Suprapubic skin (tissue), 4 donors: ENCODE measurements at places on chromosomes 12 and 14. TPM values are rescaled to one million over a fixed set of nuclear protein-coding genes. Genes with fewer than 3 reads are reported as not detected.

GRCh38 chr14:40280652-40281051 lies 848.4 kb upstream of the FBXO33 start:
- no peaks in the 10 kb centered on the region for H3K36me3 ChIP-seq
- H3K27ac ChIP-seq: no peak overlapping the region
- H3K4me3 ChIP-seq: no peak overlapping the region

DNA sequence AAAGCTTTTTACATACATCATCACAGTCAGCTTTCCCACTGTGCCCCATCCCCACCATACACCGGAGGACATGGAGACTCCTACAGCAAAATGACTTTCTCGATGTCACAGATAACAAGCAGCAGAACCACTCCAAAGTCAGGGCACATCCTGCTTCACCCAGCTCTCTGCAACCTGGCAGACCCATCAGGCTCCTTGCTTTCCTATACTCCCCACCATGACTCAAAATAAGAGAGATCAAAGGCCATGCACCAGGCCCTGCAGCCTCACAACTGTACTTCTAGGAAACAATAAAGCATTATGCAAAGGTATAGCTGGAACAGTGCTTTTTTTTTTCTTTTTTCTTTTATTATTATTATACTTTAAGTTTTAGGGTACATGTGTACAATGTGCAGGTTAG lies 187.4 kb downstream of the DPF3 start:
- no peak overlapping the region for H3K27ac ChIP-seq
- H3K36me3 ChIP-seq: no peaks in the 10 kb centered on the region
- no peaks in the 10 kb centered on the region for H3K27me3 ChIP-seq
- DNase-seq: no peak

DNA sequence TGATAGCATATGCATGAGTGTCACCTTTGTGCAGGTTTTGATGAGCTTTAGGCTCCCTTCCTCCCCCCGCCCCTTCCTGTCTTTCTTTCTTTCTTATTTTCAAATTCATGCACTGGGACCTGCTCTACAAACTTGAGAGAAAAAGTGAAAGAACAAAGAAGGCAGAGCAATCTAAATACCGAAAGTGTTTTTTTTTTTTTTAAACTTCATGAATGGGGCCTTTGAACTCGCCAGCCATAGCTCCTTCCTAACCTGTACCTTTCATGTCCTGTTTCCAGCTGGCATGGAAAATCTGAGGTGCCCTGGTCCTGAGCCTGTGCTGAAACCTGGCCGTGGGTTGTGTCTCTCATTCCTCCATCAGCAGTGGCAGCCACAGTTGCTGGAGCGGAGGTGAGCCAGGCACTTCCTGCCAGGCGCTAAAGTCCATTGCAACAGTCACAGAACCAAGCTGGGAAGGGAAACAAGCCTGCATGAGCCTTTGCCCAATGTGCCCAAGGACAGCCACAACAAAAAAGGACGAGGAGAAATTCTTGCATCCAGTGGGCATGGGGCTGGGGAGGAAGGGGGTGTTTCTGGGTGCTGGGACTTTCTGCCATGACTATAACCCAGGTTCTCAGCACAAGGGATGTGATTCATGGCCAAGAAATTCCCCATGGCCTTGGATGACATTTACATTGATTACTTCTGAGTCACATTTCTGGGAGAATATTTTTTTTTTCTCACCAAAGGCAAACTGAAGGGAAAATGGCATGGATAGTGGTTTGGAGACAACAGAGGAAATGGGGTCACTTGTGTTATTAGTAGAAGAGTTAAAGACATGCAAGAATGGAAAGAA lies 102.7 kb downstream of the TMEM30B start:
- DNase-seq: no peak
- no peaks in the 10 kb centered on the region for H3K36me3 ChIP-seq
- no peaks in the 10 kb centered on the region for H3K27me3 ChIP-seq
- peaks cover 3% of the 10 kb centered on the region for H3K4me1 ChIP-seq
- peak overlapping the region; percentile 40 for H3K27ac ChIP-seq
- H3K4me3 ChIP-seq: no peak overlapping the region

DNA sequence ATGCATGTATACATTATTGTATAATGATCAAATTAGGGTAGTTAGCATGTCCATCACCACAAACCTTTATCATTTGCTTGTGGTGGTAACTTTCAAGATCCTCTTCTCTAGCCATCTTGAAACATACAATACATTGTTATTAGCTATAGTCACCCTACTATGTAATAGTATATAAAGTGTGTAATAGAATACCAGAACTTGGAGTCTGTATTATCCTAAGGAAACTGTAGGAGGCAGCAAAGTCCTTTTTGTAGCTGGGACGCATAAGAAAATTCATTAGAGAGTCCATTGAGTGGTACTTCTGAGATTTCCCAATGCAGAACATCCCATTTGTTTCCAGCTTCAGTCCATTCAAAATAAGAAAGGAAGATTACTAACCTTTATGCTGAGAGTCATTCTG lies 325.9 kb upstream of the LRFN5 start:
- no peaks in the 10 kb centered on the region for H3K36me3 ChIP-seq
- no peak overlapping the region for H3K27ac ChIP-seq
- no peaks in the 10 kb centered on the region for H3K27me3 ChIP-seq
- H3K4me3 ChIP-seq: no peak overlapping the region
- H3K4me1 ChIP-seq: no peaks in the 10 kb centered on the region
- DNase-seq: no peak

GPR65 gene
- total RNA-seq: 0.38 TPM

DNA sequence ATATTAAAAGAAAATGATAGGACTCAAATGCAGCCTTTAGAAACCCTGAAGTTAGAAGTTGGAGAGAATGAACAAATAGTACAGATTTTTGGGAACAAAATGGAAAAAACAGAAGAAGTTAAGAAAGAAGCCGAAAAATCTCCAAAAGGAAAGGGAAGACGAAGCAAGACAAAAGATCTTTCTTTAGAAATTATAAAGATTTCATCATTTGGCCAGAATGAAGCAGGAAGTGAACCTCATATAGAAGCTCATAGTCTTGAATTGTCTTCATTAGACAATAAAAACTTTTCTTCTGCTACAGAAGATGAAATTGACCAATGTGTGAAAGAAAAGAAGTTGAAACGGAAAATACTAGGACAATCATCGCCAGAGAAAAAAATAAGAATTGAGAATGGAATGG lies 31.4 kb upstream of the TOMM20L start:
- no peaks in the 10 kb centered on the region for H3K27me3 ChIP-seq
- peaks cover 84% of the 10 kb centered on the region for H3K36me3 ChIP-seq
- H3K27ac ChIP-seq: no peak overlapping the region
- H3K4me1 ChIP-seq: no peaks in the 10 kb centered on the region
- DNase-seq: no peak

DNA sequence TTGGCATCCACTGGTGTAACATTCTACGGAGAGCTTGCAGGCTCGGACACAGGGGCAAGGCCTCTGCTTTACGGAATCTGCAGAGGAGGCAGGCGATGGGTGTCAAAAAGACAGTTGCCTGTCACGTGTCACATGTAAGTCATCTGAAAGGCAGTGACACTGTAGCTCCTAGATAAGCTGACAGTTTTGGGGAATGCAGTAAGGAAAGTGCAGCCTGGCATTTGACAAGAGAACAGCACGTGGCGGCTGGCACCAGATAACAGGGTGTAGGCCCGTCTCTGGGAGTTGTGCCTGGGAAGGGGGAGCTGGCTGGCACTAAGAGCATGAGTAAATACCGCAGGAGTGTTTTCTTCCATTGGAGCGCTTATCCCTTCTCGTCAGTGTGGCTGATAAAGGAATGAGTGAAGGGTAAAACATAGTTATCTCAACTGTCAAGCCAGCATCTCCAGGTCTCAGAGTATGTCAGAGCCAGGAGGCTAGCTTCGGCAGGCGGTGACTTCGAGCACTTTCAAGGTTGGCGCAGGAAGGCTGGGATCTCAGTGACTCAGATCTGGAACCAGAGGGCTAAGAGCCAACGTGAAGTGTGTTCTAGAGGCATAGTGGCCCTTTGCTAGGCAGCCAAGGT lies 26.1 kb downstream of the ADCK1 start:
- DNase-seq: no peak
- H3K4me1 ChIP-seq: no peaks in the 10 kb centered on the region
- peaks cover 27% of the 10 kb centered on the region for H3K36me3 ChIP-seq
- H3K27me3 ChIP-seq: no peaks in the 10 kb centered on the region

DNA sequence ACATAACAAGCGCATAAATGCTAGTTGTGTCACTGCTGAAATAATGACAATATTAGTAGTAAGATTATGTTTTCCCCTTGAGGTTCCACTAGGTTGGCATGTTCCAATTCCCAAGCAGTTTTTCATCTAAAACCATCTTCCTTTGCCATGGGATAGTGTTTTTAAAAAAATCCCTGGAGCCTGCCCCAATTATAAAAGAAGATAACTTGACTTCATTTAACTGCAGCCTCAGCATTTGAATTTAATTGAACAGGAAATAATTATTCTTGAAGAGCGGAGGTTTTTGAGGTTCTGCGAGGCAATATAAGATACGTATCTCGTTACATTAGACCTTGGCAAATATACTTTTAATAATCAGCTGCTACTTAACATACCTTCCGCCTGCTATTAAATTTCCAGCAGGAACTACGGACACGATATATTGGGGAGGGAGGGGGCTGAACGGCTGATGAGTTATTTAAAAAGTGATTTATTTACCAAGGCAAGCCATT lies 65.2 kb upstream of the HSPB8 start:
- no peak overlapping the region for H3K4me3 ChIP-seq
- no peaks in the 10 kb centered on the region for H3K36me3 ChIP-seq
- no peak for DNase-seq

- H3K27me3 ChIP-seq: no peaks in the 10 kb centered on the region
- DNase-seq: no peak
- H3K27ac ChIP-seq: no peak overlapping the region
- no peaks in the 10 kb centered on the region for H3K36me3 ChIP-seq
- H3K4me3 ChIP-seq: no peak overlapping the region
Measured at GRCh38 chr12:31599053-31599452, 8.1 kb upstream of the DENND5B start.

- no peak overlapping the region for H3K27ac ChIP-seq
- H3K27me3 ChIP-seq: peaks cover 5% of the 10 kb centered on the region
- H3K4me1 ChIP-seq: no peaks in the 10 kb centered on the region
- H3K36me3 ChIP-seq: no peaks in the 10 kb centered on the region
Measured at GRCh38 chr12:15488481-15488880, 166.2 kb downstream of the PTPRO start.

- H3K36me3 ChIP-seq: no peaks in the 10 kb centered on the region
- no peak for DNase-seq
Measured at GRCh38 chr12:109881752-109882151, 1.4 kb upstream of the GLTP start.

EML1 gene
- total RNA-seq: 9.6 TPM

SLC4A8 gene
- not detected for total RNA-seq

DNA sequence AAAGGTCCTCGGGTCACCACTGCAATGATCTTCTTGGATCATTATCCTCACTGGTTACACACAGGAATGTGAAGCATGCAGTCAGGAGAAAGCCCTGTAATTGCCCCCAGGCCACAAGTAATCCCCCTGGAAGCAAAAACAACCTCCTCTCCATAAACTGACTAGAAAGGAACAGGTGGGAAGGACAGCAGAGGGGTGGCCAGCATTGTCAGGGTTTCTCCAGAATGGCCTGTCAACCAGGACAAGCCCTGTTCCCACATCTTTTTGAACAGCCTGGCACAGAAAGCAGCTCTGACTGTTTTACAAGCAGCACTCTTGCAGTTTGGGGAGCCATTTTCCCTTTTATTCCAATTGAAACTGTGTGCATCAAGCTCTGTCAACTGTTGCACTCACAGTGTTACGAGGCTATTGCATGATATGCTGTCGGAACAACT lies 36.1 kb downstream of the TMCC3 start:
- H3K27me3 ChIP-seq: no peaks in the 10 kb centered on the region
- no peaks in the 10 kb centered on the region for H3K36me3 ChIP-seq
- no peak overlapping the region for H3K27ac ChIP-seq
- no peak overlapping the region for H3K4me3 ChIP-seq
- no peak for DNase-seq

DNA sequence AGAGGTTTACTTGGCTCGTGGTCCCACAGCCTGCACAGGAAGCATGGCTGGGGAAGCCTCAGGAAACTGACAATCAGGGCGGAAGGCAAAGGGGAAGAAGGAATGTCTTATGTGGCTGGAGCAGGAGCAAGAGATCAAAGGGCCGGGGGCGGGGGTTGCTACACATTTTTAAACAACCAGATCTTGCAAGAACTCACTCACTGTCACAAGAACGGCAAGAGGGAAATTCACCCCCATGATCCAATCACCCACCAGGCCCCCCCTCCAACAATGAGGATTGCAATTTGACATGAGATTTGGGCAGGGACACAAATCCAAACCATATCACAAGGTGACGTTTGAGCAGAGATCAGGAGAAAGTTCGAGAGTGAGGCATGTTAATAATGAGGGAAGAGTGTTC lies 163.7 kb upstream of the RPH3A start:
- H3K36me3 ChIP-seq: no peaks in the 10 kb centered on the region
- H3K27ac ChIP-seq: no peak overlapping the region
- H3K4me1 ChIP-seq: no peaks in the 10 kb centered on the region
- no peak for DNase-seq

DNA sequence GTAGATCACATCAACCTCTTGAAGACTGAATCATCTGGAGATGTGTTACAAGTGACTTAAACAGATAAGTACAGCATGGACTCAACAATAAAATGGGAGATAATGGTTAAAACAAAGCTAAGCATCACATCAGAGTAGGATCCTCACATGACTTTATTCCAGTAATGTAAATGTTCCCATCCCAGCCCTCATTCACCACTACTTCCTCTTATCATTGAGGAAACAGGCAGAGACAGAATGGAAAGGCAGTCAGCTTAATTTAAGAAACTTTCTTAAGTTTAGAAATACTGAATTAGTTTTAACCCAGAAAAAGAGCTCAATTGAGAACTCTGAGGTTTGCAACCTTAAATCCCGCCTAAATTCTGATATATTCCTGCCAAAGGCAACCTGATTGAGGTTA lies 1.2 kb upstream of the ALG10 start:
- H3K27me3 ChIP-seq: no peaks in the 10 kb centered on the region
- DNase-seq: no peak
- no peaks in the 10 kb centered on the region for H3K36me3 ChIP-seq
- no peak overlapping the region for H3K4me3 ChIP-seq
- no peak overlapping the region for H3K27ac ChIP-seq

DNA sequence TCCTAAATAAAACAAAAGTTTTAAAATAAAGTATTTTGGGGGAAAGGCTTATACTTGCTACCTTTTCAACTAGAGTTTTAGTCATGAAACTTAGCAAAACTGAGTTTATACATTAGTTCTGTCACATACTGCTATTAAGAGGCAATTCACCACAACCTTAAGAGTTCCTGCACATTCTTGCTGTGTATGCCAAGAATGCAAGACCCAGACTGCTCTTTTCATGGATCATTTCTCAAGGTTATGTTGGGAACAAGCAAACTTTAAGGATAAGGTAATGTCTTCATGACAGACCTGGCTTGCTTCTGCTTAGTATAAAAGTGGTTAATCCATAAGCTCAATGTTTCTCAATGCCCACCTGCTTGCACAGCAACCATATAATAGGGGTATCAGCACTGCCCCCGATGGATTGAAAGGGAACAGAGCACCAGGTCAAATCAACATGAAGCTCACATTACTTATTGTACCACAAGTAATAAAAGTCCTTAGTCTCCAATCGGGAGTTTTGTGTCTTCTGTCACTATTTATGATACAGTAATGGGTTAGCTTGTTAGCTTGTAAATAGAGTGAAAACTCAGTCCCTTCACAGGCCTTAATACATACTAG lies 67.6 kb downstream of the KIF21A start:
- H3K36me3 ChIP-seq: no peaks in the 10 kb centered on the region
- H3K27ac ChIP-seq: no peak overlapping the region
- H3K27me3 ChIP-seq: no peaks in the 10 kb centered on the region
- no peaks in the 10 kb centered on the region for H3K4me1 ChIP-seq
- H3K4me3 ChIP-seq: no peak overlapping the region

POTEG gene
- total RNA-seq: not detected
